AG08395 (cell line): ENCODE measurements at places on chromosomes 5 and 9.
A peak's percentile ranks its signal among the peaks of the same experiment; 100 is the strongest.

- no peak for DNase-seq
Measured at GRCh38 chr5:145903113-145903512, 30.3 kb upstream of the GRXCR2 start.

DNA sequence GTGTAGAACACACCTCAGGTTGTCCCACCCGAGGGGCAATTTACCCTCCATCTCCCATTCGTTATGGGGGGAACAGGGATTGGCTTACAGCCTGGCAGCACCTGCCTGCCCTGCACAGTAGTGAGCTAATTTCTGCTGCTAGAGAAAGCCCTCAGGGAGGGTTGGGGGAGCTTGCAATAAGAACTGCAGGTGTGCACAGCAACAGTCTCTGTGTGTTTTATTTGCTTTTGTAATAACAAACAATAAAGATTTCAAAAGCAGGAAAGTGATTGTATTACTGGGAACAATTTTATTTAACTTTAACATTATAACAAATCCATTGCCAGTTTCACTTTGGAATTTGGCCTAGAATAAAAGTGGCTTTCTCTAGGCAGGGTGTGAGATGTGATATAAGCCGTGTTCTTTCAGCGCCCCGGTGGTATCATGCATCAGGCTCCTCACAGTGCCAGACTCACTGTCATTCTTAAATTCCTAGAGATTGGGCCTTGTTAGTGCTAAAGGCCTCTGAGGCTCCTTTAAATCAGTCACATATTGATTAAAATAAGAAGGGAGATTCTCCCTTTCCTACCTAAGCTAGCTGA, 81.1 kb downstream of the RMI1 start:
- DNase-seq: no peak

DNA sequence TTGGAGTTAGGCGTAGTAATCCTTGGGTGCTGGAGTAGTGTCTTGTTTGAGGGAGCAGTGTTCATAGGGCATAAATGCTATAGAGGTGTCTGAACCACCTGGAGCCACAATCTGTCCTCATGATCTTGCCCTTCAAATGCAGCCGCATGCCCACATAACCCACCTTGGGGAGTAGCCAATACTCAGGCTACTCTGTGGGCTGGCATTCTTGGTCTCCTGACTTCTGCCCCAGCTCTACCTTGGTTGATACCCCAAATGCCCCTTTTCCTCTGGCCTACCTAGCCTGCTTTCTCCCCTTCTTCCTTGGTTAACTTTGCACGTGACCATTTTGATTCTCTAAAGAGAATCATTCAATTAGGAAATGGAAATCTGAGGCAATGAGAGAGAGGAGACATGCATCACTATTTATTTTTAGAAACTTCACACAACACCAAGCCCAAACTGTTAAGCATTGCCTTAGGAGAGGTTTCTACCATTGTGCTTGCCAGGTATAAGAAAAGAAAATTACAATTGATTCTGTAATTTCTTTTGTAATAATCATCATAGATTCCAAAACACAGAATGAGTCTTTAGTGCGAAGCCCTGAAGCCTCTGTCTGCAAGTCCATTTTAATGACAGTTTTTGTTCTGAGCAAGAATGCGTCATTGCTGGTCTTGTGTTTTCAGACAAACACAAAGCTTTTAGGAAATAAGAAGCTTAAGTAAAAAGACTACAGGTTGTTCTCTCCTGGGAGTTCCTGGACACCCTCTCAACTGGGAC, 135.2 kb downstream of the C9orf152 start:
- no peak for DNase-seq

- no peak for DNase-seq
Measured at GRCh38 chr5:150649108-150650020, 8.9 kb downstream of the SYNPO start.

GRCh38 chr5:180353048-180353979, at the start of gene GFPT2:
GFPT2 (minus strand) TSS chr5:180353336; CDS start chr5:180353217, 119 bp downstream.
- peak; percentile 99 for DNase-seq

- DNase-seq: no peak
Measured at GRCh38 chr5:112289465-112289864, 129.6 kb downstream of the EPB41L4A start.

DNA sequence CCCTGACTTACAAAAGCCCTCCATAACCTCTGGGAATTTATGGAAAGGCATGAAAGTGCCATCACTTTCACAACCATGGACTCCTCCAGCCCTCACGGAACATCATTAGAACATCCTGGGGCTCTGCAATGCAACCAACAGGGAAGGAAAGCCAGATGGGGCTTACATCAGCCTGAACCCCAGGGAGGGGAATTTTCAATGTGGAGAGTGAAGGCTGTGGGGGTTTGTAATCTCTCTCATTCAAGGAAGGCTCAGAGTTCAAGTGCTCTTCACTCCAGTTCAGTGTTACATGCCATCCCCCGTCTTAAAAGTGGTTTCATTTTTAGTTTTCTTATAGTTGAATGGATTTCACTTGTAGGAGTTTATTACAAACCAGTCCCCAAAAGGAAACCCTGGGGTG, 5.7 kb downstream of the SPRY4 start:
- no peak for DNase-seq

GRCh38 chr9:84598921-84599636, 70.5 kb upstream of the NTRK2 start:
- no peak for DNase-seq

- no peak for DNase-seq
Measured at GRCh38 chr9:9004810-9005209, 1205.2 kb upstream of the DMAC1 start.

DNA sequence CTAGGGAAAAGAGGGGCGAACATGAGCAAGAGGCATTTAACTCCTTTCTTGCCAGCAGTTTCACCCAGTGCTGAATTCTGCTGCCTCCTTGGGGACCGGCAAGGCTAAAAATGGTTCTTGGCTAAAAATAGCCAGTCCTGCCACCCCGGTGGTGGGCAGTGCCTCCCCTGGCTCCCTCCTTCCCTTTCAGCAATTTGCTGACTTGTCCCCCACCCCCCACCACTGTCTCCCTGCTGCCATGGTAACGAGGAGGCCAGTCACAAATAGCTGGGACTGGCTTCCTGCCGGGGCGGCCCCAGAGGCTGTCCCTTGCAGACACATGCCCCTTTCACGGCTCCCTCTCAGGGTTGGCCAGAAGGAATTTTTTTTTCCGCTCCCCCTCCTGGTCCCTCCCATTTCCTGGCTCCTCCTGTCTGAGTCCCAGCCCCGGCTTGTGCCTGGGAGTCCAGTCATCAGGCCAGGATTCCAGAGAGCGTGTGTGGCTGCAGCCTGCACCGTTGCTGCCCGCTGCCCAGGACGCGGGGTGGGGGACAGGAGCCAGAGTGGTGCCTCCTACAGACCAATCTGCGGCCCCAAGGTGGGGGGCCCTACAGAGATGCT, 130.3 kb downstream of the RGS3 start:
- peak; percentile 97 for DNase-seq

- no peak for DNase-seq
Measured at GRCh38 chr9:16276866-16277265, 593.6 kb downstream of the BNC2 start.

DNA sequence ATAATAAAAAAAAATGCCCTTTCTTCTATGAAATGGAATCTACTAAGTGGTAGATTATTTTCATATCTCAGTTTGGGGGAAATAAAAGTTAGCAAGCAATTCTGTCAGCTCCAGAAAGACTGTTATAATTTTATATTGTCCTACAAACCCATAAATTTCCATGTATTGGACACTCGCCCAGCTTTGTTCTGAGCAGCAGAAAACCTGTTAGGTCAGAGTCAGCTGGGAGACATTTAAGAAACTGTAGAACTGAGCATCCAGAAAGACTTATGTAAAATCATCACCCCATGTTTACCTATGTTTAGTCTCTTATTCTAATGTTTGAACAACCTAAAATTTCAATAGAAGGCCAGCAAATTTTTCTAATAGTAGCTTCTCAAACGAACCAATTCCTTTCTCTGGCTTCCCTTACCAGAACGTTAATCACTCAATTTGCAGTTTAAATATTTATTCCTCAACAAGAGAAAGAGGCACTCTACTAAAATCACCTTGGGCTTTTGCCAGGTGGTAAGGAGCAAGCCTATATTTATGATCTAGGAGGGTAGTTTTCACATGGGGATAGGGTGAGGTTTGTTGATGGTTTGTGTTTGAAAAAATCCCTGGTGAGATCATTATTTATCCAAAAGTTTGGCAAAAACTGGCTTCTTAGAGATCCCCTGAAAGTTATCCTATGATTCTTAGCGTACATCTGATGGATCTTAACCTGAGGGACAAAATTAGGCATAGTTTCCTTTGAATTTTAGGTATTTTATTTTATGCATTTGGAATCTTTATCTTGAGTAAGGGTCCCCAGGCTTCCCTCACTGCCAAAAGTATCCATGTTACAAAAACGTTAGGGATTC, 34.4 kb downstream of the MACROH2A1 start:
- DNase-seq: no peak

- DNase-seq: no peak
Measured at GRCh38 chr9:130929571-130930038, 9.4 kb downstream of the FIBCD1 start.

DNA sequence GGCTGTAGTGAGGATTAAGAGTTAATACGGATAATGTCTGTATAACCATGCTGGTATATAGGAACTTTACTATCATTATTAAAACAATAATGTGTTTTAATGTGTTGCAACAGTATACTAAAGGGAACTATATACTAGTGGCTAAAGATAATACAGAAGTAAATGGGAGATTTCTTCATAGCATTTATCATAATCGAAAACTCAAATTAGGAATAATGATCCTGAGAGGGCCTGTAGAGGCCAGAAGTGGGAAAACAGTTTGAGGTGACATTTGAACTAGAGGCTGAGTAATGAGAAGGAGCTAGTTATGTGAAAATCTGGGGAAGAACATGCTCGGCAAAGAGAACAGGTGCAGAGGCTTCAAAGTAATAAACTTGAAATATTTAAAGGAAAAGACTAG, 2.9 kb downstream of the TCERG1 start:
- DNase-seq: no peak

- DNase-seq: no peak
Measured at GRCh38 chr5:40238066-40238745, 441.5 kb upstream of the PTGER4 start.

DNA sequence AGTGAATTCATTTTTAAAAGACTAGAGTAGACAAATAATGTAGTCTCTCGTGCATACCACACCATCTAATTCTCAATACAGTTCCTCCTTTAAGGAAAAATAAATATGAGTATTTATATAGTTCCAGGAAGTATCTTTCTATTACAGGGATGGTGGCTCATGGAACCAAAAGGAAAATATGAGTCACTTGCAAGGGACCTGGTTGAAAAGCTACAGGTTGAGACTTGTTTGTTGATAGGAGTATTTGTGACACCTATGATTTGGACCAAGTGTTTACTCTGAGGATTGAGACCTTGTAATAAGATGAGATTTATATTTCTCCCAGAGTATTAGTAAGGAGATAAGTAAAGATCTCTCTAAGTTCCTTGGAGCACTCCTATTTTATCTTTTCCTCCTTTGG, 67.4 kb downstream of the CDO1 start:
- DNase-seq: no peak

GRCh38 chr5:79050498-79050897, 19.0 kb downstream of the DMGDH start:
- DNase-seq: no peak

DNA sequence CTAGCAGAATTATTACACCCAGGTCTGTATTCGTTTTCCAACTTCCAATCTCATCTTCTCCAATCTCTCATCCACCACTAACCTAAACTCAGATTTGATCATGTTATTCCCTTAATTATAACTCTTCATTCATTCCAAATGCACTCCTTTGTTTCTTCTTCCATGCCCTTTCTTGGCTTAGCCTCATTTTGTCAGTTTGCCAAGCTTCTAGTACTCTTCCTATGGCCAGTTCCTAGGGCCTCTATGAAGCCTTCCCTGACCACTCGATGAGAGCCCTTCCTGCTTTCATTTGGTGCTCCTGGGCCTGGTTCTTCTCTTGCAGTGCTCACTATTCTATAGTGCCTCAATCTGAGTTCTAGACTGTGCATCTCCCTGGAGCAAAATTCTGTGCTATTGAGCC, 5.8 kb downstream of the FAM219A start:
- no peak for DNase-seq

DNA sequence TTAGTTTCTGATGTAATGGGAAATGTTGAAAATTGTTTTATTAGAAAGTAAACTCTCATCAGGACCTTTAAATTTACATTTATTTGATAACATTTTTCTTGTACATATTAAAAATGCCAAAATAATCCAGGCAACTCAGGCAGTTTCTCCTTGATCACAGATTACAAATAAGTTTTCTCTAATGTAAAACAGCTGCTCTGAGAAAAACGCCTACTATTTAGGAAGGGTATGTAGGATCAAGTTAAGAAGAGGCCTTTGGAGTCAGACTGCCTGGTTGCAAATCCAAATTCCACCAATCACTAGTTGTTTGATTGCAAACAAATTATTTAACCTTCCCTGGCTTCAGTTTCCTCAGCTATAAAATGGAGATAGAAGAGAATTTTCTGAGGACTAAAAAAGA, 610.8 kb downstream of the PDE4D start:
- no peak for DNase-seq

- no peak for DNase-seq
Measured at GRCh38 chr5:74903165-74903787, 37.1 kb upstream of the FAM169A start.

- no peak for DNase-seq
Measured at GRCh38 chr9:116979456-116979855, 292.4 kb downstream of the TRIM32 start.

DNA sequence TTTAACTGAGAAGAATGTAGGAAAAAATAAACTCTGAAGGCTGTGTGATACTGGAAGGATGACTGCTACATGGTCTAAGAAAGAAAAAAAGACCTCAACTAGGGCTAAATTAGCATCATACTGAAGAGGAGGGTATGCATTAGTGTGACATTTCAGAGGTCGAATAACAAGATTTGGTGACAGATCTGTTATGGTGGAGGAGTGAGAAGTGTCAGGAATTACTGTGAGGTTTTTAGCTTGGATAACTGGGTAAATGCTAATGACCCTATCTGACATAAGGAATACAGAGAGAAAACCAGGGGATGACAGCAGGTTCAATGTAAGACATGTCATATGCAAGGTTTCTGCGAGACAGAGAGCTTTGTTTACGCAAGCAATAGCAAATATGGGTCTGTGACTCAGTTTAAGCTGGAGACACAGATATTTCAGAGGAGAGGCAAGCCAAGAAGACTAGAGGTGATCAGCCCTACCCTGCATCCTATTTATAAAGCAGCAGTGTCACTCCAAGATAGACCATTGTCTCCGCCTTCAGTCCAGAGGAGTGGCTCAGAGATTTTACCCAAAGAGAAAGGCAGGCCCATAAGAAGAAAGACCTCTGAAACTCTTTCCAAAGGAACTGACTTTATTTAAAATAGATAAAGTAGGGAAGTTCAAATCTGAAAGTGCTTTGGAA, 44.3 kb downstream of the FBN2 start:
- no peak for DNase-seq

- DNase-seq: no peak
Measured at GRCh38 chr5:26894719-26895263, 143.6 kb downstream of the CDH9 start.

- DNase-seq: no peak
Measured at GRCh38 chr9:68530618-68531017, 10.1 kb downstream of the TMEM252 start.
